ENCODE measurements at places on chromosomes 16 and 17. TPM values are rescaled to one million over a fixed set of nuclear protein-coding genes. Genes with fewer than 3 reads are reported as not detected.

Gene KCTD5
- total RNA-seq: 10.2 TPM

Gene CLEC18C
- not detected for total RNA-seq

Gene WFIKKN2
- total RNA-seq: 0.25 TPM

DNA sequence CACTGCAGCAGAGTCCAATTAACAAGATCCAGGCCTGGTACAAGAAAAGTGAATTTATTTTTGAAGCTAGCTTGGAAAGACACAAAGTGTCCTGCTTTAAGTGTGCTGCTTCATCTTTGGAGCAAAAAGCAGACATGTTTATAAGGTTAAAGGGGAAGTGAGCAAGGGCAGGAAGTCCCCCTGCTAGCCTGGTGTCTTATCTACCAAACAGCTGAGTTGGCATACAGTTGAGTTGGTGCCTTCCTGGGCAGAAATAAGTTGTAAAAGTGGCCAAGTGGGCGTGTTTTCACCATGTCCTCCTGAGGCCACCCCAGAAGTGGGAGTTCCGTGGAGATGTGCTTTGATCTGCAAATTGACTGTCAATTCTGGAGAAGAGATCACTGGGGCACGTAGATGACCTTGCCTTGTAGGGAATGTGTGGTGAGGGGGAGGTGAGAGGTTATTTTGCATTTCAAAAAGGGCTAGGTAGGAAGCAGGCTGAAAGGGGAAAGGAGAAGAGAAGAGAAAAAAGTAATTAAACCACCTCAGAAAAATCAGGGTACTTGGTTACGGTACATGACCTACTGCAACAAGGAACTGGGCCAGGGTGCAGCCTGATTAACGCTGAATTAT lies 38.3 kb upstream of the HSBP1 start:
- DNase-seq: no peak

DNA sequence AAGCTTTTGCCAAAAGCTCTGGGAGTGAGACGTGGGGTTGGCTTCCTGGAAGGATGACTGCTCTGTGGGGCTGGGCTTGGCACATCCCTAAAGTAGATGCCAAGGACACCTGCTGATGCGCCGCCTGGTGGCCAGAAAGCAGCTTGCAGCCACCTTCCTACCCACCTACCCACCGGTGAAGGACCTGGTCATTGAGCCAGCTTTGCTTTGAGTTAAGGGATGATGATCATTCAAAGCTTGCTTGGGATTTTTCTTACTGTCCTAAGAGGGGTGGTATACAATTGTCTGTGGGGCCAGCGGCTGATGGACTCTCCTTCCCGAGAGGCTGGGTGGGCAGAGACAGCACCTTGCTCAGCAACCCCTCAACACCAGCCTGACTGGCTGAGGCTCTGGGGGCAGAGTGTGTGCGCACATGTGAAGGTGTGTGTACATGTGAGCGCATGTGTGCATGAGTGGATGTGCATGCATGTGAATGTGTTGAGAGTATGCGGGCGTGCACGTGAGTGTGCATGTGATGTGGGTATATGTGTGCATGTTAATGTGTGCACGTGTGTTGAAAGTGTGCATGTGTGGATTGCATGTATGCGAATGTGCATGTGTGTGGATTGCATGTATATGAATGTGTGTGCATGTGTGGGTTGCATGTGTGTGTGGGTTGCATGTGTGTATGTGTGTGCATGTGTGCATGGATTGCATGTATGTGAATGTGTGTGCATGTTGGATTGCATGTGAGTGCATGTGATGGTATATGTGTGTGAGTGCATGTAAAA lies 18.6 kb downstream of the C1QTNF1 start:
- peak; percentile 69 for DNase-seq

Data from left ventricle myocardium inferior (tissue), 1 donor.